H1 (cell line): ENCODE measurements at places on chromosomes 4 and X.

- DNase-seq, result no peak
Observed at GRCh38 chrX:10071451-10072144, 85.2 kb upstream of the CLCN4 start.

DNA sequence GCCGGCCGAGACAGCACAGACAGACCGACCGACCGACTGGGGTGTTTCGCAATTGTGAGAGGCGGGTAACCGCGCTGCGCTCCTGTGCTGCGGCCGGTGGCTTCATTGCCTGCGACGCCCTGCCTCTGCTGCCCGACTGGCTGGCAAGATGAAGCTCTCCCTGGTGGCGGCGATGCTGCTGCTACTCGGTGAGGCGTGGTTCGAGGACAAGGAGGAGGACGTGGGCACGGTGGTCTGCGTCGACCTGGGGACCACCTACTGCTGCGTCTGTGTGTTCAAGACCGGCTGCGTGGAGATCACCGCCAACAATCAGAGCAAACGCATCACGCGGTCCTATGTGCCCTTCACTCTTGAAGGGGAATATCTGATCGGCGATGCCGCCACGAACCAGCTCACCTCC is 565.7 kb upstream of the SMIM31 start:
- DNase-seq, result no peak

DNA sequence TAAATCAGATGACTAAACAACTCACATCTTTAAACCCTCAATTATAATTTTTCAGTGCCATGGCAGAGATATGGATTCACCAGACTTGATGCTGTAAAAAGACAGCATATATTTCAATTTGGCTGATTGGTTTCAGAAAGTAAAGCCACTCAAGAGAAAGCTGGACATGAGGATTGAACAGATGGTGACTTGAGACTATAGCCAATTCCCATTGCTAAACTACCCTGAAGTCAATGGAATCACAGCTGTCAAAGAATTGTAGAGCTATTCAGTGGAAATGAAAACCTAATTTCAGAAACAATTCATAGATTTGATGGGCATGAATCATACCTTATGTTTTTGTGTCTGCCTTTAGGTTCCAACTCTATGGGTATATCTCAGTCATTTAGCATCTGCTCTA is 510.6 kb upstream of the BOD1L1 start:
- no peak for DNase-seq

GRCh38 chr4:98394134-98394533 is 132.9 kb downstream of the RAP1GDS1 start:
- no peak for DNase-seq

- no peak for DNase-seq
Observed at GRCh38 chr4:1236103-1236641, 12.8 kb downstream of the CTBP1 start.

DNA sequence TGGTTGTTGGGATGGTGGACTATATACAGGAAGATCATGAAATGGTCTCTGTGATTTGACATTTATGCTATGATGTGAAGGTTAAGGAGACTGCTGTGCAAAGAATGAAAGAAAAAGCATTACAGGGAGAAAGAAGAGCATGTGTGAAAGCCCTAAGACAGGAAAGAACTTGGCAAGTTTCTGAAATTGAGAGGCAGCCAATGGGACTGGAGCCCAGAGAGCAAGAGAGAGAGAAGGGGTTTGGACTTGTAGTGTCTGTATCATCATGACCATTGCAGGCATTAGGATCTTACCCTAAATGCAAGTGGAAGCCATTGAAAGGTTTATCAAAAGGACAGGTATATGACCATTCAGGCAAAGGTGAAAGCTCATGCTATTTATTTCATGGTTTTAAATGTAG is 147.1 kb downstream of the NAA11 start:
- no peak for DNase-seq

DNA sequence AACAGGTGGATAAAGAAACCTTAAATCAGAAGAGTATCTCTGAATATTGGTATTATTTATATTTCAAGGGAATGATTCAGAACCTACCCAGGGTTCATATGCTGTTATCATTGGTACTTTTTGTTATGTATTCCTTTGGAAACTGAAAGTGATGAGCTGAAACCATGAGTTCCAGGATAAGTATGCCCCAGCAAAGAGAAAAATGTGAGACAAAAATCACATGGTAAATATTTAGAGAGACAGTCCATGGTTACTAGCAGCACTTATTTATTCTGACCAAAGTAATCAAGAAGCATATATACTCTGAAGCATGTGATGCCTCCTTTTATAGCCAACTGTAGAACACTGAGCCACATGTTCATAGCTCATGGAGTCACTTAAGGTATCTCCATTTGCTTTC is 277.7 kb downstream of the ARAP2 start:
- DNase-seq, result no peak

DNA sequence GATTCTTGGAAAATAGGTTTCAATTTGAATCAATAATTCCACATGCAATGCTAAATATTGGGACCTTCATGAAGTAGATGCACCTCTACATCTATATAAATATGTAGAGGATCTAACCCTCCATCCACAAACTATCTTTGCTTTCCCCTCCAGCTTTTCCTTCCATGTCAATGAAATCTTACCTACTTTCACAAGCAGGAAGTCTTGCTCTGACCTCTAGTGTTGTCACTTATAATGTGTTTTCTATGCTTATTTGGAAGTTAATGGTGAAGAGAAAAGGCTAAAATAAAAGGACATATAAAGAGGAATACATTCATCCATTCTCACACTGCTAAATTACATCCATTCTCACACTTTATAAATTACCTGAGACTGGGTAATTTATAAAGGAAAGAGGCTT is 472.7 kb upstream of the DIAPH2 start:
- no peak for DNase-seq

DNA sequence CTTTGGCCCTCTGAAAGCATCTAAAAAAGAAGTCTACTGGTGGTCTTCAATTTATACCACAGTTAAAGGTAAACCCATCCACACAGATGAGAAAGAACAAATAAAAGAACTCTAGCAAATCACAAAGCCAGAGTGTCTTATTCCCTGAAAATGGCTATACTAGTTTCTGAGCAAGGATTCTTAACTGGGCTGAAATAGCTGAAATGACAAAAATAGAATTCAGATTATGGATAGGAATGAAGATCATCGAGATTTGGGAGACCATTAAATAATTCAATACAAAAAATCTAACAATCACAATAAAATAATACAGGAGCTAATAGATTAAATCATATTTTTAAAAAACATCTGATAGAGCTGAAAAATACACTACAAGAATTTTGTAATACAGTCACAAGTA is 11.8 kb downstream of the PF4 start:
- no peak for DNase-seq

- no peak for DNase-seq
Observed at GRCh38 chr4:3305610-3306371, 13.0 kb downstream of the RGS12 start.

DNA sequence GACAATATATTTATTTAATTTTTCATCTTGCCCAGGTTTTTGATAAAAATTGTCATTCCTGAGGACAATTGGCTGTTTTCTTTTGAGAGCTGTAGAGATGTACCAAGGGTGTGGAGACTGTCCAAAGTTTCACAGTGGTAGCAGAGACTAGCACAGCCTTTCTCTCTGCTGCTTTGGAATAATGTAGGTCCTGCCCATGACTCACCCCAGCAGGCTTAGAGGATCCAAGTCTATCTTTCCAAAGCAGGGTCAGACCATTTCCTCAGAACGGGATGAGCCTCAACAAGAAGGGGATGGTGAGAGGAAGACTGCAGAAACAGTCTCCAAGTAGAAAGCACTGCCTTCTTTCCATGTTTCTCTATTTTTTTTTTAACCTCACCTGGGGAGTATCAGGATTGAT is 131.5 kb upstream of the RPL34 start:
- no peak for DNase-seq

- DNase-seq, result no peak
Observed at GRCh38 chr4:176838601-176839433, 46.1 kb upstream of the VEGFC start.

- DNase-seq, result no peak
Observed at GRCh38 chr4:6262847-6263487, 6.7 kb upstream of the WFS1 start.

DNA sequence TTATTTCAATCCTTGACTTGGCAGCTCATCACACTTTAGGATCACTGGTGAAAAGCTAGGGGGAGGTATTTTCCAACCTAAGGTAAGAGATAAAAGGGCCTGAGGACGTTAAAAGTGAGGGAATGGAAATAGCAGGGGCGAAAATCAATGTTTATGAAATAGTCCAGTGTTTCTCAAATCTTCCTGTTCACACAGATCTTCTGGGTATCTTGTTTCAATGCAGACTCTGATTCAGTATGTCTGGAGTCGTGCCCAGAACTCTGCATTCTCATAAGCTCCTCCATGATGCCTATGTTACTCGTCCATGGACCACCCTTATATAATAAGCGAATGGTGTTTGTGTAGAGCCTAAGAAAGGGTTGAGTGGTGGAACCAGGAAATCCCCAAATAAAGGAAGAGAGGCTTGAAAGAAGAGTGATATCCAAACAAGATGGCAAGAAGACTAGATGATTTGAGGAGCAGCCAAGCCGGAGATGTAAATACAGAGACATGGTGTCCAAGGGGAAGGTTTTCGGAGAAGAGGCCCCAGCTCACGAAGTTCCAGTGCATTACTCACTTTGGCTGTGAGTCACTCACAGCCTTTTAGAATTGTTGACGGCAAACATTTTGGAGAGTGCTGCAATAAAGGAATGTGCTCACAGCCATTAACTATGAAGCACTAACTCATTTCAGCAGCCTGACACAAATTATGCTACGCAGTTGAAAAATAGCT is 215.6 kb upstream of the PPARGC1A start:
- DNase-seq, result no peak

- DNase-seq, result no peak
Observed at GRCh38 chr4:24413311-24413784, 171.0 kb downstream of the DHX15 start.

DNA sequence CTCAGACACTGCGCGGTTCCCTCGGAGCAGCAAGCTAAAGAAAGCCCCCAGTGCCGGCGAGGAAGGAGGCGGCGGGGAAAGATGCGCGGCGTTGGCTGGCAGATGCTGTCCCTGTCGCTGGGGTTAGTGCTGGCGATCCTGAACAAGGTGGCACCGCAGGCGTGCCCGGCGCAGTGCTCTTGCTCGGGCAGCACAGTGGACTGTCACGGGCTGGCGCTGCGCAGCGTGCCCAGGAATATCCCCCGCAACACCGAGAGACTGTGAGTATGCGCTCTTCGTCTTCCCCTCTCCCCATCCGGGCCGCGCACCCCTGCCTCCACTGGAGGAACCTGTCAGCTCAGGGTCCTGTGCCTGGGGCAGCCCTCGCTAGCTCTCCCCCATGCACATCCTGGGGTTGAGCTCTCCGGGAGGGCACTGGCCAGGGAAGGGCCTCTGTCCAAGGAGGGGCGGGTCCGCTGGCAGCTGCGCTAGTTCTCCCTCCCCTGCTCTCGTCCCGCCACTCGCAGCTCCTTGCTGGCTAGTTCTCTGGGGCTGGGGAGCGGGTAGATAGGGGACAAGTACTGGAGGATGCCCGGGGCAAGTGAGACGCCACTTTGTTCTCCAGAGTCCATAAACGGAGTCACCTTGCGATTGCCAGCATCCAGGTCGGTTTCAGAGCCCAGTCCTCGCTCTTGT is 2.2 kb downstream of the SLIT2 start:
- peak; percentile 67 for DNase-seq

- no peak for DNase-seq
Observed at GRCh38 chr4:145766273-145766672, 86.3 kb downstream of the C4orf51 start.

- DNase-seq, result no peak
Observed at GRCh38 chrX:48696909-48697727, 584 bp downstream of the SUV39H1 start.

DNA sequence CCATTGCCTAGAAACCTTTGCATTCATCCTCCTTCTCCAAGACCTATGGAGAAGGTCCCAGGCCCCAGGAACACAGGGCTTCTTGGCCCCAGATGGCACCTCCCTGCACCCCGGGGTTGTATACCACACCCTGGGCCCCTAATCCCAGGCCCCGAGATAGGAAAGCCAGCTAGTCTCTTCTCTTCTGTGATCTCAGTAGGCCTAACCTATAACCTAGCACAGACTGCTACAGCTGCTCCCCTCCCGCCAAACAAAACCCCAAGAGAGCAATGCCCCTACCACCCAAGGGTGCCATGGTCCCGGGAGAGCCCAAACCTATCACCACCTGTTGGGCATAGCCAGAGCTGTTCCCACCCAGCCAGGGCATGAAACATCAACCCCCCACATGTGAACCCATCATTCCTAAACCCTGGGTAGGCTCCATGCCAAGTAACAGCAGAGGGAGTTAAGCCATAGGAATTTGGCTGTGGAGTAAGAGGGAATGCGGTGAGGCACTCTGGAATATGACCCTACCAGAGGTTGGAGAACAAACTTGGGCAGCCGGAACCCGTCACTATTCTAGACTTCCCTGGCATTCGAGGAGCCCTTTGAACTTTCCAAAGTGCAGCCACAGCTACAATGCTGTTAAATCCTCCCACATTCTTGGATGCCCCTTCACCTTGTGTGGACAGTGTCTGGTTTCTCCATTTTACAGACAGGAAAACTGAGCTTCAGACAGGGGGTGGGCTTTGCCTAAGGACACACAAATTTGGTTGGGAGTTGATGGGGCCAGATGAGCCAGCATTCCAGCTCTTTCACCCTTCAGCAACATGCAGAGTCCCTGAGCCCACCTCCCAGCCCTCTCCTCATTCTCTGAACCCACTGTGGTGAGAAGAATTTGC is 10.9 kb upstream of the SASH3 start:
- DNase-seq, result no peak

- no peak for DNase-seq
Observed at GRCh38 chr4:95180531-95181242, 368.1 kb downstream of the UNC5C start.

DNA sequence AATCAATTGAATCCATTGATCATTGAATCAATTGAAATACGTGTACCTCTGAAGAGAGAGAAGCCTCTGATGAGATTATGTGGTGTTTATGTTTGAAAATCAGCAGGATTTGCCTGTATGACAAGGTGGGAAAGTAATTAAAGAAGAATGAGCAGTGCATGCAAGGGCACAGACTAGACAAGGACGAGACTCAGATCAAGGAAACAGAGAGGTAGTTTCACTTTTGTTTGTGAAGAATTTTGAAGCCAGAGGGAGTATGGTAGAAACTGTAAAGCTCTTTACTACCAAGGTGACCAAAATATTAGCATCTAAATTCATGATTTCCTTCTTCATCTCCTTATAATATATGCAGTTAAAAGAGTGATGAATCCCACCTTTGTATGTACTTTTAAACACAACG is 1830.0 kb upstream of the IGFBP7 start:
- no peak for DNase-seq

GRCh38 chrX:8755813-8756212 is 23.9 kb upstream of the ANOS1 start:
- DNase-seq, result no peak

- DNase-seq, result no peak
Observed at GRCh38 chrX:22033818-22034217, 1.7 kb downstream of the PHEX start.

DNA sequence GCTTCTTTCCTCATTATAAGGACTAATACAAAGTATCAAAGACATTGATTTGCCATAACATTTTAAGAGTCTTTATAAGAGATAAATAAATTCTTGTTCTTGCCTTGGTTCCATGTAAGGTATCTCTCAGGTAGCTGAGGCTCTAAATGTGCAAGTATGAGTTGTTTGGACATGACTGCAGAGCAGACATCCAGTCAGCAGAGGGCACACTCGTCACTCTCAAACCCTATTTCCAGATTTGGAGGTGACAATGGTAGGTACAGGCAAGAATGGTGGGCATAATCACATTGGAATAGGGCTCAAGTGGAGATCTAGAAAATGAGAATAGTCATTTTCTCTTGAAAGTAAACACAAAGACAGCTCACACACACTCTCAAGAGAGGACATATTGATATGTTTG is 133.3 kb upstream of the ZIC3 start:
- peak; percentile 51 for DNase-seq
